RWPE2 (cell line): ENCODE measurements at places on chromosomes 2 and 18.

DNA sequence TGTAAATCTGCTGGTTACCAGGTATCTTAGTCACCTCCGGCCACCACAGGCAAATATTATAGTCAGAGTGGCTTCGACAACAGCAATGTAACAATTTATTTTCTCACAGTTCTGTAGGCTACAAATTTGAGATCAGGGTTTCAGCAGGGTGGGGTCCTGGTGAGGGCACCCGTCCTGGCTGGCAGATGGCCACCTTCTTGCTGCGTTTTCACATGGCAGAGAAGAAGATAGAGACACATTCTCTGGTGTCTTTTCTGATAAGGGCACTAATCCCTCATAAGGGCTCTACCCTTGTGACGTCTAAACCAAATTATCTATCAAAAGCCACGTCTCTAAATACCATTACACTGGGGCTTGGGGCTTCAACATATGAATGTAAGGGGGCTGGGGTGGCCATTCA lies 843.2 kb upstream of the FANCL start:
- DNase-seq = no peak

DNA sequence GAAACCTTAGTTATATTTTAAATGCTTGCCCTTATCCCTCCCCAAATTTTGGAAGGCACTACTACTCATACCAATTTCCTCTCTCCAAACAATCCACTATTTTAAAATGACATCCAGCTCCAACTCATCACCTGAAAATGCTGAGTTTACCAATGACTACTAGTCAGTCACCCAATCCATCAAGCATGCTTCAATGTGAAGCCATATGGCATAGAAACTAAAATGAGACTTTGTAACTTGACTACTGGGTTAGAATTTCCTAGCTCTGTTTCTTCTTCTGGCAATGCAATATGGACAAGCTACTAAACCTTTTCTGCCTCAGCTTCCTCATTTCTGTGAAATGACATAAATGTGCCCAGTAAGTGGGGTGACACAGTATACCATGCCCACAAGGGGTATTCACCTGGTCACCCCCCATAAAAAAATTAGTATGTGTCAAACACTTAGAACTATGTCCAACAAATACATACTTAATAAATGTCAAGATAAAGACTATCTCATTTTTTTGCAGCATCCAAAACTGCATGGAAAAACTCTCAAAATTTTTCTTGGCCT lies 10.0 kb upstream of the STPG4 start:
- no peak for DNase-seq

DNA sequence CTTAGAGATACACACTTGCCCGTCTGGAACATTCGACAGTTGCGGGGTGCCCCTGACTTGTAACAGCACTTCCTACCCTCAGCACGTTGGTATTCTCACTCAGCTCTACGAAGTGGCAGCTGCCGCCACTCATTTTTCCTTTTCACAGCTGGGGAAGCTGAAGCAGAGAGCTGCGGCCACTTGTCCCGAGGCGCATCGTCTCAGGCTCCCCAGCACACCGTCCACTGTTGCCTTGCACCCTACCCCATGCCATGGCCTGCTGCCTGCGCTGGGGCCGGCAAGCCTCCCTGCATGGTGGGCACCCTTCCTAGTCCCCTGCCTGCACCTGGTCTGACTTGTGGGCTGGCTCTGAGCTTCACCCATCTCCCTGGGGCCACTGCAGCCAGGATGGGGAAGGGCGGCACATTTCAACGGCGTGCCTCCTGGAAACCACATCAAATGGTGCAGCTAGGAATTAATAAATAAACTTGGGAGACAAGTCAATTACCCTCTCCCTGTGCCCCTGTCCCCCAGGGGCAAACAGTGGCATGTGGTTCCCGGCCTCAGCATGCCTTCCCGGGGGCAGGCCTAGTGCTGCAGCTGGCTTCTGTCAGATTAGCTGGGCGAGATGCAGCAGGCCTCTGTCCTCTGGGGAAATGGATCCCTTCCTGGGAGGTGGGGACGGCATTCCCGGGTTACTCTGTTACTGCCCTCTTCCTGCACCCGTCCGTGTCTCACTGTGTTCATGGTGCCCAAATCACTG lies 64.7 kb upstream of the HAAO start:
- no peak for DNase-seq

DNA sequence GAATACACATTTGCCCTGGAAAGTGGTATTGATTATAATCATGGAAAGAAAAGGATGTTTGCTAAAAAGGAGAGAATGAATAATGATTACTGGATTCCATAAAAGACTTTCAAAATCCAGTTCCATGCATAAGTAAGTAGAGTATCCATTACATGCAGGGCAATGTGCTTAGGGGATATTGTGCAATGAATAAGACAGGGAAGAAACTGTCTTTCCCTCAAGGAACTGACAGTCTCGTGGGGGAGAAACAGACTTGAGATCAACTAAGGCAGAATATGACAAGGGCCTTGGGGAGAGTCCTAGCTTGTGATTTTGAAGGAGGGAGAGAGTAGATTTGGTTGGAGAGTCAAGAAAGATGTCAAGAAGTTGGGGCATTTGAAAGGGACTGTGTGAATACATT lies 130.6 kb downstream of the SPP2 start:
- no peak for DNase-seq

- DNase-seq = no peak
Measured at GRCh38 chr2:121722479-121722878, 14.2 kb downstream of the NIFK start.

- no peak for DNase-seq
Measured at GRCh38 chr2:210003359-210003758, 921 bp downstream of the RPE start.

GRCh38 chr2:217941886-217942728 lies 60.7 kb downstream of the TNS1 start:
- no peak for DNase-seq

- no peak for DNase-seq
Measured at GRCh38 chr2:225694664-225695063, 295.2 kb downstream of the NYAP2 start.

DNA sequence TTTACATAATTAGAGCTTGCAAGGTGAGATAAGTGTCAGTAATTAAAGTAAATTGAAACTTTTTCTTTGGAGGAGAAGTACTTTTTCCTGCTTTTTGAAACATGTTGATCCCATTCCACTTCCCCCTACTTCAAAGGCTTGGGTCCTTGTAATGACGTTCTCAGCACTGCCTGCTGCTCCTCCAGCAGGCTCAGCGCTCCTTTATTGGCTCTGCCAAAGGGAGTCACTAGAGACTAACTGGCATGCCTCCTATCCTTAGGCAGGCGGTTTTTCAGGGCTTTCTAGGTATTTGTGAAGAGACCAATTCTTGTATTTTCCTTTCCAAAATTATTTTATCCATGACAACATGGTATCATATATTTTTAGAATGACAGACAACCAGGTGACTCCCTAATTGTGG lies 43.9 kb upstream of the ACADL start:
- no peak for DNase-seq

DNA sequence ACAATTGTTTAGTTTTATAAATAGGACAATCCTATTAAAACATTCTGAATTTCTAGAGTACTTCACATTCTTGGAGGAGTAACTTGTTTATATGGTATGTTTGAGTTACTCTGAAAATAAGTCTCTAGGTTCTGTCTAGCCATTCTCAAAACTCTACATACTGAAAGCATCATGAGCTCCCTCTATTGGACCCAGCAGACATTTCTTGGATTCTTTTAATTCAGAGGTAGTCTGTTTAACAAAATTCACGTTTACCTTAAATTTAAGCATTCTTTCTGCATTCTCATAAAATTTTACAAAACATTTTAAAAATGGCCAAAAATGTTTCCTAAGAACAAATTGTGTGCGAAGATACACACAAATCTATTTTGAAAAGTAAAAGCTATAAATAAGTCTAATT lies 15.3 kb downstream of the SP9 start:
- no peak for DNase-seq

GRCh38 chr2:74103763-74104162 lies 43.9 kb downstream of the BOLA3 start:
- DNase-seq = no peak

GRCh38 chr2:196099916-196100315 lies 31.3 kb upstream of the DNAH7 start:
- no peak for DNase-seq

- no peak for DNase-seq
Measured at GRCh38 chr2:239095460-239096081, 247.7 kb downstream of the TWIST2 start.

GRCh38 chr2:135820003-135820618 lies 16.9 kb downstream of the LCT start:
- DNase-seq = no peak

GRCh38 chr2:149645391-149645790 lies 57.8 kb upstream of the MMADHC start:
- DNase-seq = no peak

- DNase-seq = peak; percentile 16
Measured at GRCh38 chr2:3633982-3634595, 23.9 kb upstream of the ALLC start.

GRCh38 chr18:57923611-57924010 lies 120.4 kb upstream of the NEDD4L start:
- DNase-seq = no peak

DNA sequence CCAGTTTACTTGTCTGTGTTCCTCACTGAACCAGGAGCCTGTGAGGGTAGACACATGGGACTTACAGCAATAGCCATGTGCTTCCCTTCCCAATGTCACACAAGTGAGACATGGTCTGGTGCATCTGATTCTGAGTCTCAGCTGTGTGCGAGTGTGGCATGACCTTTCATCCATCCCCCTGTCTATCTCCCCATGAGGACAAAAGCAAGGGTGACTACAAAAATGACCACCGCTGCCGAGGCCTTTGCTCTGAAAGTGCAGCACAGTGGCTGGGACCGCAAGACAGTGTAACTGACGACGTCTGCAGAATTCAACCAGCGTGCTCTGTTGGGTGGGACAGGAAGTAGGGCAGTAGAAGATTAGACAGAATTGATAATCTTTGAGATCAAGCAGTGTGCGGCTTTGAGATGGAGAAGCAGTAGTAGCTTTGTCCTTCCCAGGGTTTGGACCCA lies 50.5 kb downstream of the RAB31 start:
- DNase-seq = no peak

- DNase-seq = no peak
Measured at GRCh38 chr2:128775914-128776285, 457.2 kb upstream of the HS6ST1 start.

GRCh38 chr2:207107551-207107950 lies 58.2 kb downstream of the KLF7 start:
- DNase-seq = no peak

GRCh38 chr2:70062270-70062669 lies 25.0 kb upstream of the PCBP1 start:
- DNase-seq = no peak

DNA sequence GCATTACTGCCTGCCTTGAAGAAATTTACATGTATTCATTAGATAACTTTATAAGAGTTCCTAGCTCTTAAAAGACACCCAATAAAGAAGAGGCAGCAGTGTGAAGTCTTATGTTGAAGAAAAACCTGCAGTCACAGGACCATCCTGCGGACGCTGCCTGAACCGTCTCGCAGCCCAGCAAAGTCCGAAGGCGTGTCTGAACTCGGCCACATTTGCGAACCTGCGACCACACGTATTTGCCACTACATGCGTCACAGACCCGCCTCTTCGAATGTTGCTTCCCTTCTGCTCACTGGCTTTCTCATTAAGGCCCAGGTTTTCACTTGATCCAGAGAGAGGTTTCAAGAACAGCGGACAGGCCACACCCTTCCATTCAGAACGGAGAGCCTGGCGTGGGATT lies 41.2 kb downstream of the CNGA3 start:
- no peak for DNase-seq

- DNase-seq = no peak
Measured at GRCh38 chr2:239005586-239005985, 157.7 kb downstream of the TWIST2 start.

DNA sequence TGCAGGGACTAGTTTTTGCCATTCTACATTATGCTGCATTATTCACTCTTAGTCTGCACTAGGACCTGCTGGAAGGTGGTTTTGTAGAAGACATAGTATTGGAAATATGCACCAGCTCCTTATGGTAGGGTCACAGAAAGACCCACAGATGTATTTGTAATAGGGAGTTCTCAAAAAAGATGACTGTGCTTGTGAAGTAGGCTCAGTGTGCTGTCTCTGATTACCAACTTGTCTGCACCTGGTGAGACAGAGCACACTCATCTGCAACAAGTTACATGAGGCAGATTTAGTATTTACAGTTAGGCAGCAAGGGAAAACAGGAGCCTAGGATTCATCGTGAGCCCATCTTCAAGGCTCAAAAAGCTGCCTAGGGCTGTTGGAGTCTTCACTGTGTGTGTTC lies 29.4 kb downstream of the RHBDD1 start:
- DNase-seq = no peak

GRCh38 chr2:72718876-72719275 lies 107.0 kb downstream of the EXOC6B start:
- DNase-seq = no peak

GRCh38 chr2:39881494-39881893 lies 102.4 kb upstream of the THUMPD2 start:
- no peak for DNase-seq

- DNase-seq = no peak
Measured at GRCh38 chr2:8264981-8265380, 416.9 kb upstream of the ID2 start.

GRCh38 chr18:78587626-78588600 lies 391.7 kb upstream of the SALL3 start:
- no peak for DNase-seq

DNA sequence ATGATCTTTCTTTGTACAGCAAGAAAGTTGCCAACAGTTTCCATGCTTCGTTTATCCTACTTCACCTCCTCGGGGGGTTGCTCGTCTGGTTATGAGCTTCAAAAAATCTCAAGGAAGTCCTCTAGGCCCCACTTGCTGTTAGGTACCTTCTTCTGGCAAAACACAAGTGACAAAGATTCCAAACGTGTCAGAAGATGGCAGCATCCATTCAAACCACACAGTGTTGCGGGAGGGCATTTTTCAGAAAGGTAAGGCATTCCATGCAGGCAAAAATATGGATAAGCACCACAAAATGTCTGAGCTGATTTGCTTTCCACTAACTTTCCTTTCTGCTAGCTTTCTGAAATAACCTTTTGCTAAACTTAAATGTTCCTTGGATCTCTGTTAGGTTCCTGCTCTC lies 13.2 kb upstream of the OR6B3 start:
- DNase-seq = no peak

DNA sequence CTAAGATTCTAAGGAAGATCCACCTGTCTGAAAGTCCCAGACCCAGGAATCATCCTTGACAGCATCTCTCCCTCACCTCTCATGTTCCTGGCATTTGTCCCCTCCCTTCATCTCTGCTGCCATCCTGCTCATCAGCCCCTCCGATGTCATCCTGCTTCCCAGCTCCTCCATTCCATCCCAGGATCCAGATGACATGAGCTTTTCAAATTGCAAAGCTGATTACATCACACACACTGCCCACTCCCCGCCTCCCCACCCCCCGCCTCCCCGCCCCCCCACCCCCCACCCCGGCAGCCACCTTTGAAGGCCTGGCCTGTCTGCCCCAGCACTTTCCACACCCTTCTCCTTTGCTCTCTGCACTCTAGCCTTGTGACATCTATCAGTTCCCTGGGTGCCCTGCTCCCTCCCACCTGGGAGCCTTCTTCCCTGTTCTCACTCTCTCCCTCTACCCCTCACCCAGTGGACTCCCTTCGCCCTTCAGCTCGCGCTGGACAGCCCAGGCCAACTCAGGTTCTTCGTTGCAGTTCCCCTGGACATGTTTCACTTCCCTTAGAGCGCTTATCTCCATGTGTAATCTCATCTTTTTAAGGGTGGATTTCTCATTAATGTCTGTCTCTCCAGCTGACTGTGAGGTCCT lies 61.6 kb downstream of the DNMT3A start:
- no peak for DNase-seq

- DNase-seq = no peak
Measured at GRCh38 chr2:142897807-142898206, 20.3 kb downstream of the KYNU start.
